ENCODE measurements at places on chromosomes 11 and 22.

DNA sequence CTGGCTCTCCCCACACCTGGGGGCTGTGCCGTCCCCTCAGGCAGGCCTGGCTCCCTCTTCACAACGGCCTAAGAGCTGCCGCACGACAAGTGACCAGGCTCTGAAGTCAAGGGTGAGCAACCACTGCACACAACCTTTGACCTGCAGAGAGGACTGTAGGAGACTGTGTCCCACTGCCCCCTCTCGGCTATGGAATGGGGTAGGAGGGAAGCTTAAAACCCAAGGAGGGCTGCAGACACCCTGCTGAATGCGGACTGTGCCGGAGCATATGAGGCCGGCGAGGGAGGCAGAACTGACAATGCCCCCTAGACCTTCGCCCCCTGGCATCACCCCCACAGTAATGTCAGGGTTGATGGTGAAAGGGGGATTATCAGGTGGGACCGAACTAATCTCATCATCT, 311.9 kb downstream of the CTTN start:
- DNase-seq, result no peak

DNA sequence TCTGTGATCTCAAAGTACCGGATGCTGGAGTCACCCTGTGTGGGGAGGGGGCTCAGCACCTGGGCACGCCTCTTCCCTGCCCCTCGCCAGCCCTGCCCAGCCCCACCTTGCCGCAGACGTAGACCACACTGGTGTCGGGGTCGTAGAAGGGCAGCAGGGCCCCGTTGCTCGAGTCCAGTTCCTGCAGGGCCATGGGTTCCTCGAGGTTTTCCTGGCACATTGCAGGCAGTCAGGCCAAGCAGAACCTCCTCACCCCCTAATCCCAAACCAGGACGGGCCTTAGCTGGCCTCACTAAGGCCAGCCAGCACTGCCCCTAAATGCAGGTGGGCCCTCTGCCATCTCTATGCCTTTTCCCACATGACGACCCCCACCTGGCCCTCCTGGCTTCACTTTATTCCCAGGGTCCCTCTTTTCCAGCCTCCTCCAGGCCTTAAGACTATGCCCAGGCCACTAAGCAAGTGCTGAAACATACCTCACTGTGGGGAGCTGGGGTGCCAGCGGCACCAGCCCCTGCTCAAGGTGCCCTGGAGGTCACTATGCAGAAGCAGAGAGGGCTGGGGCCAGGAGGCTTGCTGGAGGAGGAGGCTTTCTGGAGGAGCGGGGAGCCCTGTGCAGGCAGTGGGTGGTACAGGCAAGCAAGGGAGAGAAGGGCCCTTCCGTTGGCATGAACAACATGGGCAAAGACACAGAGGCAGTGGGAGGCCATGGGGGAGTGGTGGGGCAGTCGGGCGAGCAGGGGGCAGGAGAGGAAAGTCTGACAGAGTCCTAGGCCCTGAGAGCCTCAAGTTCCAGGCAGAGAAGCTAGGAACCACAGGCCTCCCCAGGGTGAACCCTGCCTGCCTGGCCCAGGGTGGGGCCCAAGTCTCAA, 2.8 kb downstream of the CORO1B start:
- no peak for DNase-seq

DNA sequence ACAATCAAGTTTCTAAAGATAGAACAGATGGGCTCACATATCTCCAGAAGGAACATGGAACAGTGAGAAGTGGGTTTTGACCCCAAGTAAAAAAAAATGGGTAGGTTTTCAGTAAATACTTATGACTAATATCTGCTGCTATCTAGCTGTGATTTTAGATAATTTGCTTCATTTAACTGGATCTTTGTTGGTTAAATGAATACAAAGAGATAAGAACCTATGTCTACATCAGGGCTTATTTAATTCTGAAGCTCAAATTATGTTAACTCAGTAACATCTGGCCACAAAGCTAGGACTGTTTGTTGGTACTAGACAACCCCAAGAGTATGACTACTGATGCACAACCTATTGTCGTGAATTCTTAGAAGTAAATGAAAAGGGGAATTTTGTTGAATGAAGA, 144.4 kb upstream of the SESN3 start:
- DNase-seq, result no peak

DNA sequence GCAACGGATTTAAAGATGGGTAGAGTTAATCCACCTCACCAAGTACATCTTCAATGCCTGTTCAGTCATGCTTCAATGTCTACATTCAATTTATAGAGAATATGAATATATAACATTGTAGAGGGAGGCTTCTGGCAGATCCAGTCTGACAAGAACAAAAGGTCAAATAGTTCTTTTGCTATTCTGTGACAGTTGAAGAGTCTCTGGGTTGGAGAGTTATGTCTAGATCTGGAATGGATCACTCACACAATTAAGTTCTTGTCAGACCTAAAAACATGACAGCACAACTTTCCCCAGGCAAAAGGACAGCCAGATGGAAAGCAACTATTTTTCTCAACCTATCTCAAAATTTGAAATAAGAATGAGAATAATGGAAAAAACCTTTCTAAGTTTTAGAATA, 15.3 kb upstream of the GAB2 start:
- no peak for DNase-seq

- no peak for DNase-seq
These were observed 283.7 kb upstream of the ANO3 start for GRCh38 chr11:26048271-26048670.

DNA sequence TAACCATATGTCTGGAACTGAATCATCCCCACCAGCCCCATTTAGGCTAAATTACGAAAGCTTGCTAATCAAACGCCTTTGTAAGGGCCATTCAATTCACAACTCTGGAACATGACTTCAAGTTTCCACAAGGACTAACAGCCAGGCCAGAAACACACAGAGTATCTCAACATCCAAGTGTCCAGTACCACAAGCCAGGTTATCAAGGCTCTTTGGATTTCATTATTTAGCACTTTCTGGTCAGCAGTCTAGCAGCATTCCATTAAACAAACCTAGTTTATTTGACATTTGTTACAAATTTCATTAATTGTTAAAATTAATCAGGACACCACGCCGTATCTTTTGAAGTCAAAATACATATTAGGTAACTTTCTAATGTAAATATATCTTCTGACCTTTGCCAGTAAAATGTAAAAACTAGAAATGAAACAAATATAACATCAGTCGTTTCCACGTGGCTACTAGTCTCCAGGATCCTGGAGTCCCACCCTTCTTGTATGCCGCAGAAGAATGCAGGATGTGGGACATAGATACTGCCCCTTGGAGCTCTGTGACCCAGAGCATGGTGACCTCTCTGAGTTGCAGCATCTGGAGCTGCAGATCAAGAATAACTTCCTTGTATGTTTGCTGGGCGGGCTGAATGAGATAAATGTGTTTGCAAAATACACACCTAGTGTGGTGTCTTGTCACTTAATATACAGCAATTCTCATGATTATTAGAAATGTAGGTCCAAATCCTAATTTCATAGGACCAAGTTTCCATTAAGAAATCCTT, 64.7 kb downstream of the MPPED2 start:
- DNase-seq, result no peak

DNA sequence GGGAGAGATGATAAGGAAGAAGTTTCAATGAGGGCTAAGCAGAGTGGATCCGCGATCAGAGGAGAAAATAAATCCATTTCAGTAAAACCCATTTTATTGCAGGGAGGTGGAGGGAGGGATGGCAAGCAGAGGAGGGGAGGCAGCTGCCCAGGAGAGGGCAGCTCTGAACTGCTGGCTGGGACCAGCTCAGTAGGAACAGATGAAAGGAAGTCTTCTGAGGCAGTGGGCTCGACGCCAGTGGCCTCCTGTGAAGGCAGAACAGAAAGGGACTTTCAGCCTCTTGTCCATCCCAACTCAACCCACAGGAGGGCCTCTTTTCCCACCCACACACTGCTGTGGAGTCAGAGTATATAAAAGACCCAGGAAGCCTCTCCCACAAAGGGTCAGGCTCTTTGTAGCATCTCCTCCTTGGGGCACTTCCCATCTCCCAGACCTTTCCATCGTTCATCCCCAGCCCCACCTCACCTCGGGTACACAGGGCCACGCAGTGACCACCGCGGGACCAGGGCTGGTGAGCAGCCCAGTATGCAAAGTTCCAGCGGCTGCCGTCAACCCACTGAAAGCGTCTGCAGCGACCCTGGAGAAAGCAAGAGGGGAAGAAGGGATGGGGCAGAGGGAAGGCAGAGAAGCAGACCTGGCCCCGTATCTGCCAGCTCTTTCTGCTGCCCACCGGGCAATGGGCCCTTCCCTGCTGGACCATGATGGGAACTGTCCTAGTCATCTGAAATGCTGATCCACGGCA, 3.0 kb downstream of the PRG2 start:
- no peak for DNase-seq

DNA sequence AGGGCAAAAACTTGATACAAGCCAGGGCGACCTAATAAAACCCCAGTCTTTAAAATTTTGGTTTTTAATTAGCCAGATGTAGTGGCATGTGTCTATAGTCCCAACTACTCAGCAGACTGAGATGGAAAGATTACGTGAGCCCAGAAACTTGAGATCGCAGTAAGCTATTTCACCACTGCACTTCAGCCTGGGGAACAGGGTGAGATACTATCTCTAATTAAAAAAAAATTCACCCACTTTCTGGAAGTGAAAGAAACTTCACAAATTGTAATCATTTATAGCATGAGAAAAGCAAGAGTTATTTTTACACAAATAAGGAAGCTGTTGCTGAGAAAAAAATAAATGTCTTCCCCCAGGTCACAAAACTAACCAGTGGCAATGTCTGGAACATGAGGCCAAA, 882 bp upstream of the GLYATL2 start:
- no peak for DNase-seq

DNA sequence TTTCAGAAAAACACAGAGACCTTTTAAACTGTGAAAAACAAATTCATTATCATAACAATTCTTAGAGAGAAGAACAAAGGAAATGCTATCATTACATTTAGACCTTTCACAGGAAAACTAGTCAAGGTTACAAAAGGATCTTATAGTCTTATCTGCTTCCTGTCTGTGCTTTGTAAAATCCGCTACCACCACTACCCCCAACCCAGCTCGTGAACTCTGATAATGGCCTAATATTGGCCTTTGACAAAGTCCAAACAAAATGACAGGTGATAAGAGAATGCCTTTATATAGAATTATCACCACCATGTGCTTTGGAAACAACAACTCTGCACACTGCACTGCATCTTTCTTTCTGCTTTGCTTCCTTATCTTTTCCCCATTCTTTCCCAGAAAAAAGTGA, 272.5 kb downstream of the SBF2 start:
- DNase-seq, result no peak

GRCh38 chr11:111633248-111633647, 31.0 kb downstream of the SIK2 start:
- DNase-seq, result no peak

DNA sequence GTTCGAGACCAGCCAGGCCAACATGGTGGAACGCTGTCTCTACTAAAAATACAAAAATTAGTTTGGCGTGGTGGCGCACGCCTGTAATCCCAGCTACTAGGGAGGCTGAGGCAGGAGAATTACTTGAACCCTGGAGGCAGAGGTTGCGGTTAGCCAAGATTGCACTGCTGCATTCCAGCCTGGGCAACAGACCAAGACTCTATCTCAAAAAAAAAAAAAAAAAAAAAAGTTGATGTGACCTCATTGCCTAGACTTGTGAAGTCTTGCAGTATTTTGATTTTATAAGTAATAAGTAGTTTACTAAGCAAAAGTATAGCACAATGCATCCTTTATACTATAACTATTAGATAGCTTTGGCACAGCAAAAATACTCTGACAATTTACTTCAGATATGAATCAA, 9.9 kb upstream of the CUL5 start:
- DNase-seq, result no peak

DNA sequence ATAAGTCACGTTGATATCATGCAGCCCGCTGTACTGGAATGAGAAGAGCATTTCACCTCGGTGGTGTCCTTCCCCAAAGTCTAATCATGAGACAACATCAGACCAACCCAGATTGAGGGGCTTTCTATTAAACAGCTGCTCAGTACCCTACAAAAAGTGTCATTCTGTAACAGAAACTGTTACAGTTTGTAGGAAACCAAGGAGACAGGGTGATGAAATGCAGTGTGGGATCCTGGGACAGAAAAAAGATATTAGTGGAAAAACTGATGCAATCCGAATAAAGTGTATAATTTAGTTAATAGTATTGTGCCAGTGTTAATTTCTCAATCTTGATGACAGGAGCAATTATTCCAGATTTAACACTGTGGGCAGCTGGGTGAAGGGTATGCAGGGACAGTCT, 128.0 kb downstream of the MICAL2 start:
- no peak for DNase-seq

GRCh38 chr22:37242395-37242918, 1.6 kb downstream of the RAC2 start:
- DNase-seq, result no peak

DNA sequence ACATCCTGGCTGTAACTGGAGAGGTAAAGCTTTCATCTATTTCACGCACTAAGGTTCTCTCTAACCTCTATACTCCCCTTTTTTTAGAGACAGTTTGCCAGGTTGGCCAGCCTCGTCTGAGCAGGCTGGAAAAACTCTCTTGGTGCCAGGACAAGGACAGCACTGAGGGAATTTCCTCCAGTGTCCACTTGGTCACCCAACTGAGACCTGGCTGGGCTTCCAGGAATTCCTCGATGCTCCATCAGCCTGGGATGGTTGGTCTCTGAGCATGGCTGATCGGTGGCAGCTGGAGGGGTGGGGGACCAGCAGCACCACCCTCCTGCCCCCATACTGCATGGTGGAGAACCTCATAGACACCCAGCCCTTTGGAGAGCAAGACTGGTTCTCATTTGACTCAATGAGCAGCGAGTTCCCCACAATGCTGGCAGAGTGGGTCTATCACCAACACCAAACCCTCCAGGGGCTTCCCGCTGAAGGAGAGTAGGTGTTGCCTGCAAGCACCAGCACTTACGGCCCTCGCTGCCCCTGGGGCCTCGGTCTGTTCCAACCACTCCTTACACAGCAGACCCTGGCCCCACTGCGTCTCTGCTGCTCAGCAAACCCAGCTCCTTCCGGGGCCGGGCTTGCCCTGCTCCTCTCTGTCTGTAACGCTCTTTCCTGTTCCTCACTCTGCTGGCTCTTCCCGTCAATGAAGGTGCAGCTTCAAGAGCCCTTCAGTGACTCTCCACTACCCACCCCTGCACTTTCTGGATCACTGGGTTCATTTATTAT, 122.2 kb downstream of the ST3GAL4 start:
- DNase-seq, result no peak

GRCh38 chr11:116162886-116163230, 609.9 kb downstream of the BUD13 start:
- DNase-seq, result peak; percentile 60

- DNase-seq, result no peak
These were observed 3.1 kb downstream of the CDC42EP1 start for GRCh38 chr22:37563153-37564081.

GRCh38 chr11:92048415-92048814, 176.2 kb upstream of the FAT3 start:
- DNase-seq, result no peak
